ENCODE measurements at places on chromosomes 6 and 20.
A peak's percentile ranks its signal among the peaks of the same experiment; 100 is the strongest.

DNA sequence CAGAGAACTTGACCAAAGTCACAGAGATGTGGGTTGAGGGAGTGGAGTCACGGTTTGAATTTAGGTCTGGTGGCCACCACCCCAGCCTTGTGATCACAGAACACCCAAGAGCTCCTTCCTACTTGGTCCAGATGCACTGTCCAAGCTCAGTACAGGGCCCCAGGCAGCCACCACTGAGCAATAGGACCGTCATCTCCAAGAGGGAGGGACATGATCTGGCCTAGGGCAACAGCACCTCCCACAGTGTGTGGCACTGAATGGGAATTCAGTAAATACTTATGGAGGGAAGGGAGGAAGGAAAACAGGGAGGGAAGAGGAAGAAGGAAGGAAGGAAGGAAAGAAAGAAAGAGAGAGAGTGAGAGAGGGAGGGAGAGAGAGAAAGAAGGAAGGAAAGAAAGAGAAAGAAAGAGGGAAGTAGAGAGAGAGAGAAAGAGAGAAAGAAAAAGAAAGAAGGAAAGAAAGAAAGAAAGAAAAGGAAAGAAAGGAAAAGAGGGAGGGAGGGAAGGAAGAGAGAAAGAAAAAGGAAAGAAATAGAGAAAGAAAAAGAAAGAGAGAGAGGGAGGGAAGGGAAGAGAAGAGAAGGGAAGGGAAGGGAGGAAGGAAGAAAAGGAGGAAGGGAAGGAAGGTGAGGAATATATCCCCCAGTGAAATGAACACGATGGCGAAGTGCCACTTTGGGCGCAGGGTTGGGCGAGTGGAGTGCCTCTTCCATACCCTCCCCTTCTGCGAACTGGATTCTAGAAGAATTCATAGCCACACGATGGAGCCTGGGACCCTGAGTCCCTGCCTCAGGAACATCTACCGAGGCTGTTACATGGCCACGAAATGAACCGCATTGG, 243.7 kb downstream of the TFAP2C start:
- no peak for DNase-seq

DNA sequence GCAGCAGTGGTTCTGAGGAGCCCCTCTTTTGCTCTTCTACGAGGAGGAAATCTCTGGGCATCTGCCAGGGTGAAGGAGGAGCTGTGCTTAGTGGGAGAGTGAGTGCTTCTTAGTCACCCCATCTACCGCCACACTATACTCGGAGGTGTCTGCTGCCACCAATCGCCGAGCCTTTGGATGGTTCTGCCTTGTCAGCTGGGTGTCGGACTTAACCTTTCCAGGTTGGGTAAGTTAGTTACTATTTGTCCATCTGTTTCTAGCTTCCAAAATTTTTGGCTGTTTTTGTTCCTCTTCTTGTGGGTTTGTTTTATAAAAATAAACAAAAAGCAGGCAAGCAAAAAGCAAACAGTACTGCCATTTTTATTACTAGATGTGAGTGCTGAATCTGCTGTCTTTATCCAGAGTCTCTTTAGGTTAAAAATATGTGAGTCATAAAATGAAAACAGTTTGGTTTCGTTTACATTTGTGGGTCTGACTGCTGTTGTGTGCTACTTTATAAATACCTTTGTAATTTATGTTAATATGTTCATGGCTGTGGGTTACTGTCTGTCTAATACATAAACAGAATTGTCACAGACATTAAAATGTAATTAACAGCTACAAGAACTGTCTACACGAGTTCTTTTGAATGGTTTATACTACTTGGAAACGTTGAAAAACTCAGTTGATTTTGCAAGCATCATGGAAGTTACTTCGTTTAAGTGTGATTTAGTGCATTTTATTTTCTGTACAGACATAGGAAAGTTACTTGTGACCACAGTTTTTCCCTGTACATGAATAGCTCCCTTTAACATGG, 89.2 kb downstream of the ARID1B start:
- peak; percentile 36 for DNase-seq

DNA sequence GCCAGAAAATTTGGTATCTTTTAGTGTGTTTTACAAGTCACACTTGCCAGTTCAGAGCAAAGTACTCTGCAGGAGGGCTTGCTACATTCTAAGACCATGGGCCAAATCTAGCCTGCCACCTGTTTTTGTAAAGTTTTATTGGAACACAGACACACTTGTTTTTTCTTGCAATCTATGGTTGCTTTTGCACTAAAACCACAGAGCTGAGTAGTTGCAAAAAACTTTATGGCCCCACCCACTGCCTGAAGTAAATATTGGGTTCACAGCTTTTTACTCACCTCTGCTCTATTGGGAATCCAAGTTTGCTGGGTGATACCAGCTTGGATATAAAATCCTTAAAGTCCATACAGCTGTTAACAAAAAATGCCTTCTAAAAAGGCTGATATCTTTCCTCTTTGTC, 109.0 kb downstream of the ZFP64 start:
- DNase-seq: no peak

DNA sequence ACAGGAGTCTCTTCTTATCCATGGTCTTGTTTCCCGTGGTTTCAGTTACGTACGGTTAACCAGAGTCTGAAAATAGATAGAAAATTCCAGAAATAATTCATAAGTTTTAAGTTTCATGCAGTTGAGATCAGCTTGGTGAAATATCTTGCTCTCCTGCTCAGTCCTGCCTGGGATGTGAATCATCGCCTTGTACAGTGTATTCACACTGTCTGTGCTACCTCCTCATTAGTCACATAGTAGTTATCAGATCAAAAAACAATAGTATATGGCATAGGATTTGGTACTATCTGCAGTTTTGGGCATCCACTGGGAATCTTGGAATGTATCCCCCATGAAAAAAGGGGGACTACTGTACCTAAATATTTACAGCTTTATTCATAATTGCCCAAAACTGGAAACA, 22.7 kb upstream of the MOCS1 start:
- no peak for DNase-seq

DNA sequence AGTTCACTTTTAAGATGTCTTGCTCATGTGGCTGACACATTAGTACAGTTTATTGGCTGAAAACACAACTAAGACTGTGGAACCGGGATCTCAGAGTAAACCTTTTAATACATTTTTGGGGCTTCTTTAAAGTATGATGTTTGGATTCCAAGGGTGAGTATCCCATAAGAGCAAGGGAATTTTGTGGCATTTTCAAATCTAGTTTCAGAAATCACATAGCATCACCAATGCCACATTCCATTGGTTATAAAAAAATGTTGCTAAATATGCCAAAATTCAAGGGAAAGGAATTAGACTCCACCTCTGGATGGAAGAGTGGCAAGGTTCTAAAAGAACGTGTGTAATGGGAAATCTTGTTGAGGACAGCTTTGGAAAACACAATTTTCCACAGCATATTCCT, 338.6 kb downstream of the COL12A1 start:
- no peak for DNase-seq

- DNase-seq: no peak
Measured at GRCh38 chr6:142309426-142309825, 7.6 kb downstream of the ADGRG6 start.

DNA sequence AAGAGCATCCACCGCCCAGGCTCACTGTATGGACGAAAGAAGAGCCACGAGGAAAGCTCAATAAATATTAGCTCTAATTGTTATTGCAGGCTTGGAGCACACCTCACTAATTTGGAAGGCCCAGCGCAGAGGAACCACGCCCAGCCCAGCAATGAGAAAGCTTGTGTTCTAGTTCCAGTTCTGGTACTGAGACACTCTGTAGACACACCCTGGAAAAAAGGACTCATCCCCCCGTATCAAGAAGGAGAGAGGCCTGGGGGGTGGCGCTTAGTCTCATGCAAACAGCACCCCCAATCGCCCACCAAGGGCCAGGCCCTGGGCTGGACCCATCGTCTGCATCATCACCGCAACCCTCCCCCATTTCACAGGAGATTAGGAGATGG, 156.9 kb downstream of the BMP7 start:
- DNase-seq: no peak

- no peak for DNase-seq
Measured at GRCh38 chr6:129661536-129662405, 48.2 kb downstream of the ARHGAP18 start.

GRCh38 chr6:101845172-101845571, 451.7 kb downstream of the GRIK2 start:
- no peak for DNase-seq

DNA sequence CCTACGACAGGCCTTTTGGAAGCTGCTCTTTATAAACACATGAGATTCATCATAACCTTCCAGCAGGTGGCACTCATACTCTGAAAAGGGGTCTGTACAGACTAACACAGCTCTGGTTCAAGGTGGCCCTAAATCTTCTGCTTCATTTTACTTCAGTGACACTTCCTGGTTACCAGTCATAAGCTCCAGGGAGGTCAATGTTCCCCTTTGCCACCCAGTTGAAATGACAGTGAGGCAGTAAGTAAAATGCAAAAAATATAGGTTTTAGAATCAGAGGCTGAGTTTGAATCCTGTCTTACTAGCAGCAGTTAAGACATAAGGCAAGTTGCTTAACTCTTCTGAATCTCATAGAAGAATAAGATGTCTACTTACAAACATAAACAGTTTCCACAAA, 132.8 kb downstream of the CDK19 start:
- DNase-seq: peak; percentile 88

- DNase-seq: no peak
Measured at GRCh38 chr20:49668181-49668877, 45.3 kb downstream of the B4GALT5 start.

Measured in dermis blood vessel endothelial cell (primary cell).